ENCODE measurements at places on chromosomes 2 and 18.

- no peak for DNase-seq
These were observed 136.4 kb upstream of the CELF4 start for GRCh38 chr18:37701967-37702366.

DNA sequence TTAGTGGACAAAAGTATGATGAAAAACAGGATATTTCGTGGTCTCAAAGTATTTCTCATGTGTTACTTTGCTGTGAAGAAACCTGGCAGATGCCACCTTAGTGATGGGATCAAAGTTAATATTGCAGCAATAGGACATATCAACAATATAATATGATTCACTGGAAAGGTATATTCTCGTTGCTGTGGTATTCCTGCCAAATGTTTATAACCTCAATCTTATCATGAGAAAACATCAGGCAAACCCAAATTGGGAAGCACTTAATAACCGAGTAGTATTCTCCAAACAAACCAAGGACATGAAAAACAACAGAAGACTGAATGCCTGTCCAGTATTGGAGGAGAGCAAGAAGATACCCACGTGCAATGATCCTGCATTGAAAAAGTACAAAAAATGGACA is 302.6 kb upstream of the MC4R start:
- no peak for DNase-seq

DNA sequence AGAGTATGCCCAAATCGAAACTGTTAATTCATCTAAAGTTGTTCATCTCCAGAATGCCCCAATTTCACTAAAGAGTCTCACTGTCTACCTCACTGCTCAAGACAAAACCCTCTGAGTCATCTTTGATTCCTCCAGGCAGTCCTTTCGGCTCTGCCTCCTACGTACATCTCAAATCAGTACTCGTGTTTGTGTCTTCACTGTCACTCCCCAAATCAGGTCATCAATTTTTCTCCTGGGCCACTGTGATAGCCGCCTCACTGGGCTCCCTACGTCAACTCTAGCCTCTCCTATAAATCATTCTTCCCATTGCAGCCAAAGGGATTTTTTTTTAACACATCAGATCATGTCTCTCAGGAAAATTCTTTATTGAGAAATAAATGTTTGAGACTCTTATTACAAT is 42.1 kb upstream of the TTC39C start:
- DNase-seq: peak; percentile 20

GRCh38 chr2:223036790-223037444 is 15.1 kb upstream of the KCNE4 start:
- no peak for DNase-seq

GRCh38 chr2:134522496-134523455 is 196.0 kb downstream of the TMEM163 start:
- no peak for DNase-seq

- no peak for DNase-seq
These were observed 208.3 kb downstream of the NDUFA10 start for GRCh38 chr2:239816576-239817467.

- no peak for DNase-seq
These were observed 101.7 kb downstream of the COBLL1 start for GRCh38 chr2:164739966-164740365.

DNA sequence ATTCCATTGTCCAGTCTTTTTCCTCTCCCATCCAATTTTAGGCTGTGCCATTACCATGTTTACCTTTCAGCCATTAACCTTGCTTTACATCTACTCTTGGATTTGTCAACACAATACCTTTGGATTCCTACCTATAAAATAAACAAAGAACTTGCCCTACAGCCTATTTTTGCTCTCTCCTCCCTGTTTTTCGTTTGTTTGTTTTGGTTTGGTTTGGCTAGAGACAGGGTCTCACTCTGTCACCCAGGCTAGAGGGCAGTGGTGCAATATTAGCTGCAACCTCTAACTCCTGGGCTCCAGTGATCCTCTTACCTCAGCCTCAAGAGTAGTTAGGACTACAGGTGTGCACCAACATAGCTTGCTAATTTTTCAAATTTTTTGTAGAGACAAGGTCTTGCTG is 76.1 kb downstream of the SP100 start:
- DNase-seq: no peak

- DNase-seq: no peak
These were observed 642 bp upstream of the SRSF7 start for GRCh38 chr2:38751596-38752410.

- no peak for DNase-seq
These were observed 4.7 kb downstream of the ANKRD62 start for GRCh38 chr18:12098374-12098773.

DNA sequence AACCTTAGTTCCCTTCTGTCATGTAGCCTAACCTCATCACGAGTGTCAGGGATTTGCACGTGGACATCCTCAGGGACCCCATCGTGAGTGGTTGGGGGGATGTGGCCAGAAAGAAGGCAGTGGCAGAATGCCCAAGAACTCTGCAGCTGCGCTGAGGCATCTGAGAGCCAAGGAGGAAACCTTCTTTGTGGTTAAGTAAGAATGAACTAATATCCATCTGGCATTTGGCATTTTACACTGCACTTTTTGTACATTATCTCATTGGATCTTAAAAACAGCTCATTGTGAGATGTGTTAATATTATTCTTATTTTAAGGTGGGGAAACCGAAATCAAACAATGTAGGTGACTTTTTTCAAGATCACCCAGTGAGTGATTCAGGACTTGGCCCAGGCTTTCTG is 32.6 kb upstream of the APCDD1 start:
- no peak for DNase-seq

- no peak for DNase-seq
These were observed 2.9 kb upstream of the BCL2L11 start for GRCh38 chr2:111117598-111118480.

- no peak for DNase-seq
These were observed 49.1 kb upstream of the PIK3C3 start for GRCh38 chr18:41905786-41906527.

DNA sequence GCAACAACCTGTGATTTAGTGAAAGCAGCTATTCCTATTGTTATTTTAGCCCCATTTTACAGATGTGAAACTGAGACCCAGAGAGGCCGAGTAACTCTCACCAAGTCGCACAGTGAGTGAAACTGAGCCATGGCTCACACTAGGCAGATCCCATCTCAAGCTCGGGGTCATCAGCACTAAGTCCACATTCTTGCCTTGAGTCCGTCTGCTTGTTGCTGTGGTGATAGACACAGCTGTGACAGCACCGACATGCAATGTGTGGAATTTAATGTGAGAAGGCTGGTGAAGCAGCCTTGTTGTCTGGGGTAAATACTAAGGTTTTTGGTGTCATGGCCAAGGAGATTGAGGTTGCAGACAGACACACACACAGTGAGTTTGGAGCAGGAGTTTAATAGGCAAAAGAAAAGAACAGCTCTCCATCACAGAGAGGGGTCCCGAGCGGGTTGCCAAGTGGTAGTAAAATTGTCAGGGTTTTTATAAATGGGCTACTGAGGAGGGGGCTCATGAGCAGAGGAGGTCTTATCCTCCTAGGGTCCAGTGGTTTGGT is 40.2 kb upstream of the GMCL1 start:
- no peak for DNase-seq

DNA sequence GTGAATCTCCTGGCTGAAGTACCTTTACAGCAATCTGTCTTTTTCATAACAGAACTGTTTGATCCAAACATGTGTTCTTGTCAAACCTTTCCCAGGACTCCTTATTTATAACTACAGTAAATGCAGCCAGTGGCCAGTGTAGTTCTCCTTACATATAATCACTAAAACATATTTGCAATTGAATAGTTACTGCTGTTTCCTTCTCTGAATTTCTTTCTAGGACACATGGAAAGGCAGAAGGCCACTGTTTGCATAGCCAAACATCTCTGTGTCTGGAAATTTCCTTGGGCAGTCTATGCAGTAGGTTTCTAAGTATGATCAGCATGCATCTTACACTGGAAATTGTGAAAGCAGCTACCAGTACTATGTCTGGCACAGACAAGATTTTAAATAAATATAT is 57.4 kb upstream of the COL3A1 start:
- no peak for DNase-seq

GRCh38 chr2:203786549-203787351 is 80.3 kb downstream of the CD28 start:
- no peak for DNase-seq

DNA sequence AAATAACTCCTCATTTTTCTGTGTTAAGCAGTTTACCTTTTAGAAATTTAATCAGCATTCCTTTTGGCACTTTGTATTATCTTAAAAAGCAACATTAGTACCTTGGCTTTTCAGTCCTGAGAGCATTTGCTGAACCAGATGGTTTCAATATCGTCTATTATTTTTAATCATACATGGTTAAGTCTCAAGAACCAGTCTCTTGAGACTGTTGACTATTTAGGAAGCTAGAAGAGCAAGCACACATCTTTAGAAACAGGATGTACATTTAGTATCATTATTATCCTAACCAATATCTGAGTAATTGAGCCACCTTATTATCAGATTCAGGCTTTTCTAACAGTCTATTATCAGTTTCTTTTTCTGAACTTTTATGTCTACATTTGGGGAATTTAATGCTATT is 28.2 kb upstream of the ZEB2 start:
- no peak for DNase-seq

DNA sequence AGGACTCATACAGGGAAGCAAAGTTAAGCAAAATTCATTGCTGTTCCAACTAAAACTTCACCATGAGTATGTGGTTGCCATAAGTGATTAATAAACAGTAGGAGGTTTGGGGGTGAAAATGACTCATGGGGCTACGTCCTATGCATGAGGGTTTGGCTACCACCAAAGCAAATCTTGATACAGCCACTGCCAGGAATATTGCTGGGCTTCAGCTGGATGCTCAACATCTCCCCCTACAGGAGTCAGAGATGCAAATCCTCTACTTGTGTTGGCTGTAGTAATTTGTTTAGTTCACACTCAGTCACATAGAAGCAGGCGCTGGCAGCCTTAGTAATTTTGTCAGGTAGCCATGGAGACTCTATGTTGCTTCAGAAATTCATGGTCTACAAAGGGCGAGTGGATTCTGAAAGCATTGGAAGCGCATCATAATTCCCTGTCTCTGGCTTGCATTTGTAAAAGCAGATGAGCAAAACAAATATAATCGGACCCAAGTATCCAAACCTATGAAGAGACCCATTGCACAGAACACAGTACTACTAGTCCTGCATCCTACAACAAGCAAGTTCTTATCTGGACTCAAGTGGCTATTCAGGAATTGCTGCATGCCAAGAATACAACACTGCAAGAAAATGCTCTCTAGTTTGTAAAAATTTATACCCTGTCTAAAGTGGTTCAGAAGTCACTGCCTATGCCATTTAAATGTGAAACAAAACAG is 76.0 kb downstream of the CD28 start:
- peak; percentile 45 for DNase-seq

DNA sequence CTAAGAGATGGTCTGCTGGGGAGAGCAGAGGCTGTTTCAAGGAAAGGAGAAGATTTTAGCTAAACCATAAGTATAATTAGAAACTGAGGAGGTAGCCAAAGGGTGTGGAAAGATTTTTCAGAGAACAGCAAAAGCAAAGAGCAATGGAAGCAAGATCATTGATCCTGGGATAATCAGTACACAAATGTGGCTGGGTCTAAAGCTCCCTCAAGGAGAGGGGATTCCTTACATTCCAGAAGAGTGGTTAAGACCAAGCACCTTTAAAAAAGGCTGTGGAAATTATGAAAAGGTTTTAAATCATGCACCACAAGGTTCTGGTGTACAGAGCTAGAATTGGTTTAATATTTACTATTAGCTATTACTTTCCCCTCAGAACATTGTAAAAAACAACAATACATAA is 246.0 kb upstream of the UBE2E3 start:
- no peak for DNase-seq

DNA sequence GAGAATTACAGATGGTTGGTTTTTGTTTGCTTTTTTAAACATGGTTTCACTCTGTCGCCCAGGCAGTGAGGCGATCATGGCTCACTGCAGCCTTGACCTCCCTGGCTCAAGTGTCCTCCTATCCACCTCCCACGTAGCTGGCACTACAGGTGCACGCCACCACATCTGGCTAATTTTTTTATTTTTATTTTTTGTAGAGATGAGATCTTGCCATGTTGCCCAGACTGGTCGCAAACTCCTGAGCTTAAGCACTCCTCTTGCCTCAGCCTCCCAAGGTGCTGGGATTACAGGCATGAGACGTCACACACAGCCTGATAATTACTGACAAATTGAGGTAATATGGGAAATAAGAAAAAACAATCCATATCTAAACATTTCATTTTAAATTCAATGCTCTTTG is 110.5 kb upstream of the ZSWIM2 start:
- DNase-seq: no peak

DNA sequence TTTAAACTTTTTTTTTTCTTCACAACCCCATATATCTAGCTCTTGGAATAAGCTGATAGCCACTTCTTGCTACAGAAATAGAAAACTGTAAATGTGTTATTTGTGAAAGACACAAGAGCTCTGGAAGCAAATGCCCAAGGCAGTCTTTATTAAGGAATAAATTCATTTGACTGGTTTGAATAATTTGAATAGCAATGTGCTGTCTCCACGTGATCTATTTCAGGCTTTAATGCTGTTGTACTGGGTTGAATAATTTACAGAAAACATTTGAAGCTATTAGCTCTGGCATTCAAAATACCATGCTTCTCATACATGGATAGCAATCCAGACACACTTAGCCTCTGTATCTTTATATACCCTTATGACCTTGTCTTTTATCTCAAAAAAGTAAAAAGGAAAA is 366.7 kb upstream of the KCNJ3 start:
- DNase-seq: no peak

GRCh38 chr2:100742277-100743254 is 77.4 kb upstream of the NPAS2 start:
- no peak for DNase-seq

GRCh38 chr2:23940718-23941620 is 706 bp downstream of the UBXN2A start:
- no peak for DNase-seq

- no peak for DNase-seq
These were observed 69.2 kb downstream of the EHBP1 start for GRCh38 chr2:62774555-62775366.

GRCh38 chr2:143679617-143680016 is 550.4 kb downstream of the ARHGAP15 start:
- no peak for DNase-seq

DNA sequence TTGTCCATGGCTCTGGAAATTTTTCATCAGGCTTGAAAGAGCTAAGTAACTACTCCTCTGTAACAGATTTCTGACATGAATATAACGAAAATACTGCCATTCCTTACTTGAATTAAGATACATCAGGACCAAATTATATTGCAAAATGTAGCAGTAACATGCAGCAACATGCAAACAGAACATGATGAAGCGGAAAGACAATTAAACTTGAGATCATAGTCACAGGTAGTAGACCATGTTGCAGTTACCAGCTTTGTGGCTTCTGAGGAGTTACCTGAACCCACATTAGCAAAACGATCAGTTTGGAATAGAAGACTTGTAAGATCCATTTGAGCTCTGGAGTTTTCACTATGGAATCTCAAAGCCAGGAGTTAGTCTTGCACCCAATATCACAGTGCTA is 76.2 kb downstream of the MREG start:
- DNase-seq: no peak

- DNase-seq: no peak
These were observed 48.7 kb downstream of the DHRS9 start for GRCh38 chr2:169118060-169118459.

DNA sequence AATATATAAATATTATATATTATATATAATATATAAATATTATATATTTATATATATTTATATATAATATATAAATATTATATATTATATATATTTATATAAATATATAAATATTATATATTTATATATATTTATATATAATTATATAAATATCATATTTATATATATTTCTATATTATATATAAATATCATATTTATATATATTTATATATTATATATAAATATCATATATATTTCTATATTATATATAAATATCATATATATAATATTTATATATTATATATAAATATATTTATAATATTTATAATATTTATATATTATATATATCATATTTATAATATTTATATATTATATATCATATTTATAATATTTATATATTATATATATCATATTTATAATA is 321.4 kb downstream of the CDH2 start:
- DNase-seq: no peak
